Cardiac muscle cell (in vitro differentiated cells and primary cell): ENCODE measurements at places on chromosomes 7 and 10. TPM values are rescaled to one million over a fixed set of nuclear protein-coding genes. Genes with fewer than 3 reads are reported as not detected.

Gene LGI1
- not detected in 2 replicates for total RNA-seq

Gene LRRN3
- 43.7 and 45.8 TPM in 2 replicates for total RNA-seq

Gene SPAM1
- not detected in 2 replicates for total RNA-seq

Gene CAMK2B
- total RNA-seq = 7.7 and 8.4 TPM in 2 replicates

Gene C7orf57
- total RNA-seq = 0.53 TPM in 1 of 2 replicates, not detected in the other

Gene CXCL12
- total RNA-seq = 26.3 and 68.9 TPM in 2 replicates

Gene TMEM273
- total RNA-seq = not detected in 2 replicates

Gene TCTN3
- 18.6 and 21.9 TPM in 2 replicates for total RNA-seq

Gene SH2D4B
- total RNA-seq = 0.18 TPM in 1 of 2 replicates, not detected in the other

Gene LRRC17
- 5.7 and 9.7 TPM in 2 replicates for total RNA-seq

Gene TSPAN12
- 3.7 and 6.7 TPM in 2 replicates for total RNA-seq

Gene ZP3
- total RNA-seq = 0.32 and 0.77 TPM in 2 replicates

Gene FAM237B
- not detected in 2 replicates for total RNA-seq

Gene FAM25G
- not detected in 2 replicates for total RNA-seq

Gene SFRP4
- total RNA-seq = 4.6 and 4.7 TPM in 2 replicates

Gene STEAP4
- total RNA-seq = not detected in 2 replicates

Gene LIPJ
- 0.11 TPM in 1 of 2 replicates, not detected in the other for total RNA-seq

Gene PTPRN2
- total RNA-seq = 0.25 TPM in 1 of 2 replicates, not detected in the other

Gene SLC18A3
- not detected in 2 replicates for total RNA-seq

Gene USP54
- total RNA-seq = 9.4 and 12.4 TPM in 2 replicates

Gene GTPBP10
- 5.4 and 5.5 TPM in 2 replicates for total RNA-seq

Gene ACSM6
- not detected in 2 replicates for total RNA-seq

Gene COL1A2
- 76.6 and 116 TPM in 2 replicates for total RNA-seq

Gene FLNC
- total RNA-seq = 500 and 516 TPM in 2 replicates
